T-helper 2 cell (primary cell): ENCODE measurements at places on chromosomes 16 and 17.

DNA sequence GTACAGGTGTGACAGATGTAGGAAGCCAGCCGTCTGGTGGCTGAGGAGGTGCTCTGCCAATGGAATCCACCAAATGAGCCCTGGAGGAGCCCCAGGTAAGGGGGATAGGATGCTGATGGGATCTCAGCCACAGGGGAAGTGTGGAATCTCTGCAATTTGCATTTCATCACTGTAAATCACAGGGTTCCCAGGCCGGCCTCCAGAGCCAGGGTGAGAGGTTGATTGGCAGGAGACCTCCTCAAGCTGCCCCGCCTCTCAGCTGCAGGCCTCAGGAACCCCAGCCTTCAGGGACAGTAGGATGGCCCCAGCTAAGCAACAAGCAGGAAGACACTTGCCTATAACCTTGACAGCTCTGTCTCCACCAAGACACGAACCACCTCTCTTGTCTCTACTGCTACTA, 39.4 kb downstream of the RTN4RL1 start:
- DNase-seq, result no peak

GRCh38 chr17:28045304-28045703, 2.8 kb downstream of the NLK start:
- no peak for DNase-seq

- DNase-seq, result no peak
Measured at GRCh38 chr16:84031556-84031955, 11.0 kb downstream of the SLC38A8 start.

- no peak for DNase-seq
Measured at GRCh38 chr17:75897160-75898019, 639 bp upstream of the TRIM65 start.

GRCh38 chr16:873243-873661, 72.7 kb upstream of the GNG13 start:
- no peak for DNase-seq

DNA sequence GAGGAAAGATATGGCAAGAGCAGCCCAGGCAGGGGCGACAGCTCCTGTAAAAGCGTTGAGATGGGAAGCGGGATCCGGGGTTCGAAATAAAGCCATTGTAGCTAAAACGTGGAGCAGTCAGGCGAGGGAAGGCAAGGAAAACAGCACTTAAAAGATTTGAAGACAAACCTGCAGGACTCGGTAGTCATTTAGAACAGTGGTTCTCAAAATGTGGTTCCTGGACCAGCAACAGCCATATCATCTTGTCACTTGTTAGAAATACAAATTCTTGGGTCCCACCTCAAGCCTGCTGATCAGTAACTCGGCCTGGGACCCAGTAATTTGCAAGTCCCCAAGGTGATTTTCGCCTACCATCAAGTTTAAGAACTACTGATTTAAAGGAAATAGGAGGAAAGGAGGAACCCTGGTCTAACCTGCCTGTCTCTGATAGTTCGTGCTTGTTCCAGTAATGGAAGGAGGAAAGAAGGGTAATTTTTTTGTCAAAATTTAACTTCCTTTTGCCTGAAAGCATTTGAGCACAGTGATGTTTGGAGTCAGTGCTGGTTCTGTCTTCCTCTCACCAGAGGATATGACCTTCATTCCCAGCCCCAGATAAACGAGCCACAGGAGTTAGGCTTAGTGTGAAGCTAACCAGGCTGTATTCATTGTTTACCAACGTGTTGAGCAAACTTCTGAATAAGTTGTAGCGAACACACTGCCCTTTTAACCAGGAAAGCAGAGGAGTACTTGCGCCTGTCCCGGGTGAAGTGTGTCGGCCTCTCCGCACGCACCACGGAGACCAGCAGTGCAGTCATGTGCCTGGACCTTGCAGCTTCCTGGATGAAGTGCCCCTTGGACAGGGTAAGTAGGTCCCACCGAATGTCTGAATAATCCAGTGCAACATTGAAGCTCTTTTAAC, 1.1 kb downstream of the ORC6 start:
- no peak for DNase-seq

DNA sequence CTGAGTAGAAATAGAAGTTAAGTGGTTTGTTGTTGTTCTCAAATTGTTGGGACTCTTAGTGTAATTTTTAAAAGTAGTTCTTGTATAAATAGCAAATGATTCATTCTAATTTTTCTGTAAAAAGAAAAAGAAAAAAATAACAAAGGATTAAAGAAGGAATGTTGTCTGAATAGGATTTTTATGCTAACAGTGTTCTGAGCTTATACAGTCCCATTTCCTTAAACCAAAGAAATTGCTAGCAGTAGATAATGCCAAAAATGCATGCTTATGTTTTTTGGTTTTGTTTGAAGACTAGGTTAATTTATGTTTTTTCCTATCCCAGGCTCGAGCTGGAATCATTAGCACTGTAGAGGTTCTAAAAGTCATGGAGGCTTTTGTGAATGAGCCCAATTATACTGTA, 44.7 kb upstream of the KPNB1 start:
- no peak for DNase-seq

DNA sequence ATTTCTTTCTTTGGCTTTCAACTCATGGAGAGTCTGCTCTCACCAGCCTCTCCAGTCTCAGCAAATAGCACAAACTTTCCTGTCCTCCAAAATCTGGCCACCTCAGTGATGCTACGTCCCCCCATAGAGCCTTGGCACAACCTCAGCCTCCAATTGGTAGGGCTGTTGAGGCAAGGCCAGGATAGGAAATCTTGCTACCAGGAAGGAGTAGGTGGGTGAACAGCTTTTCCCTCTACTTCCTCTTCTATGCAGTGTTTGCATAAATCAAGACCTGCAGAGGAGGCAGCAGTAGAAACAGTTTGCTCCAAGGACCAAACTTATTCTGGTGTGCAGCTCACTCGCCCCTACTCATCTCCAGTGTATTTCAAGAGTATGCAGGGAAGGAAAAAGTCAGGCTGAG, 701 bp upstream of the DPEP2 start:
- no peak for DNase-seq

GRCh38 chr16:69726313-69727060, at the start of gene NQO1:
Gene NQO1, minus strand, starts transcription at chr16:69726560. Its CDS starts 121 bp downstream, at chr16:69726439.
- DNase-seq, result peak; percentile 74
